GDM1 (cell line): ENCODE measurements at places on chromosomes 16 and 17.

GRCh38 chr17:49996495-49997300, 1.7 kb upstream of the DLX3 start:
- peak; percentile 40 for DNase-seq

DNA sequence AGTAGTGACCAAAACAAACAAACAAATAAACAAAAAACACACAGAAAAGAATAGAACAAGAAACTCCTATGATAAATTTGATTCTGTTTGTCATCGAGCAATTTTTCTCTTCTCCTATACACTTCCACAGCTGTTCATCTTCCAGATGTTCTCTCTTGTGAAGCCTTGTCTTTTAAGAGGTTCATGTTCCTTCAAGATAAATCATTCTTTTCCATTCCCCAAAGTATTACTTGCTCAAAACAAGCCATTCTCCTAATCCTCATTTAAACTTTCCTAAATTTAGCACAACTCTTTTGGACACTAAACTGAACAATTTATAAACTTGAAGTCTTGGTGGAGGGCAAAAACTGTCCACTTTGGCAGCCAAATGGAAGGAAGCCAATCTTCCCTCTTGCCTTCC, 103.3 kb downstream of the ABCA8 start:
- DNase-seq: no peak

GRCh38 chr17:56723421-56723820, 110.3 kb downstream of the C17orf67 start:
- DNase-seq: no peak

DNA sequence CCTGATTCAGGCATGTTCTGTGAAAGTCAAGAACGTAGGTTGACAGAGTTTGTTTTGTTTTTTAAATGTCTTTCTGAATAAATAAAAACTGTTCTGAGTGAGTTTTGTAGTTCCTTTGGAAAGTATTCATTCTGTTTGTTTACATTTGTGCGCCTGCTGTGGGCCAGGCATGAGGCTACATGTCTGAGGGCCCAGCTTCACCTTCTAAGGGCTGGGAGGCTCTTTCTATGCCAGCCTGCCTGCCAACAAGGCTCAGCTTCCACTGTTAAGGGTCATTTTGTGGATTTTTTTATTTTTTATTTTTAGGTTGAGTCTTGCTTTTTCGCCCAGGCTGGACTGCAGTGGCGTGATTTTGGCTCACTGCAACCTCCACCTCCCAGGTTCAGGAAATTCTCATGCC, 6.1 kb downstream of the WWOX start:
- DNase-seq: no peak

GRCh38 chr16:11604783-11605563, 18.3 kb upstream of the LITAF start:
- no peak for DNase-seq

- DNase-seq: no peak
Observed at GRCh38 chr16:82796047-82796446, 169.3 kb downstream of the CDH13 start.

- no peak for DNase-seq
Observed at GRCh38 chr16:11140098-11140375, 116.0 kb downstream of the SOCS1 start.

GRCh38 chr17:7897773-7898172, 9.2 kb downstream of the CHD3 start:
- DNase-seq: peak; percentile 12
